Kidney epithelial cell (primary cell): ENCODE measurements at places on chromosomes 13 and 19. TPM values are rescaled to one million over a fixed set of nuclear protein-coding genes. Genes with fewer than 3 reads are reported as not detected.

DACH1 gene
- 1.2 and 1.6 TPM in 2 replicates for total RNA-seq

CCL25 gene
- total RNA-seq = not detected in 2 replicates

KANK2 gene
- 42.9 and 50.6 TPM in 2 replicates for total RNA-seq

ZNF560 gene
- total RNA-seq = 0.33 and 0.55 TPM in 2 replicates

MCF2L gene
- total RNA-seq = 12.3 and 13.8 TPM in 2 replicates
